Activated CD4-positive, alpha-beta T cell treated with anti-CD3 and anti-CD28 coated beads, Interleukin-2, Interleukin-4, amounts not matched to agents 100 ng/mL and 50 ng/mL, durations not matched to agents 16 hours and 8 hours (primary cell): ENCODE measurements at places on chromosomes 6 and 20.

- peak; percentile 70 for DNase-seq
Measured at GRCh38 chr6:26197933-26198721, 110.9 kb downstream of the HFE start.

- no peak for DNase-seq
Measured at GRCh38 chr20:53785320-53785719, 191.7 kb upstream of the ZNF217 start.

- DNase-seq: no peak
Measured at GRCh38 chr6:49506569-49507111, 6.9 kb downstream of the GLYATL3 start.

DNA sequence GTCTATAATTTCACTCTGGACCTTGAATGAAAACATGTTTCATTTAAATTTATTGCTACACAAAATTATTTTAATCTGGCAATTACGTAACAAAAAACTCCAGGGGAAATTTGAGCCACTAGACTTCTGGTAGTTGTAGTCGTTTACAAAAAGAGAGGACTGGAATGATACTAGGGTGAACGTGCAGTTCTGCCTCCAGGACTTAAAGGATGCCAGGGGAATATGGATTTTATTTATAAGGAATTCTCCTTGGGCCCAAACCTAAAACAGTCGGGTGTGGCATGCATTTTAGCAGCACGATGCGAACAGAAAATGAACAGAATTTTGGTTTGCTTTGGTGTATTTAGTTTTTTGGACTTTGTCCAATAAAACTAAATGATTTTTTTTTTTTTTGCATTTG, 76.9 kb downstream of the PRL start:
- no peak for DNase-seq

- peak; percentile 75 for DNase-seq
Measured at GRCh38 chr6:34810936-34811632, 19.2 kb downstream of the BLTP3A start.

GRCh38 chr6:129921169-129921817, 60.2 kb upstream of the TMEM244 start:
- no peak for DNase-seq

DNA sequence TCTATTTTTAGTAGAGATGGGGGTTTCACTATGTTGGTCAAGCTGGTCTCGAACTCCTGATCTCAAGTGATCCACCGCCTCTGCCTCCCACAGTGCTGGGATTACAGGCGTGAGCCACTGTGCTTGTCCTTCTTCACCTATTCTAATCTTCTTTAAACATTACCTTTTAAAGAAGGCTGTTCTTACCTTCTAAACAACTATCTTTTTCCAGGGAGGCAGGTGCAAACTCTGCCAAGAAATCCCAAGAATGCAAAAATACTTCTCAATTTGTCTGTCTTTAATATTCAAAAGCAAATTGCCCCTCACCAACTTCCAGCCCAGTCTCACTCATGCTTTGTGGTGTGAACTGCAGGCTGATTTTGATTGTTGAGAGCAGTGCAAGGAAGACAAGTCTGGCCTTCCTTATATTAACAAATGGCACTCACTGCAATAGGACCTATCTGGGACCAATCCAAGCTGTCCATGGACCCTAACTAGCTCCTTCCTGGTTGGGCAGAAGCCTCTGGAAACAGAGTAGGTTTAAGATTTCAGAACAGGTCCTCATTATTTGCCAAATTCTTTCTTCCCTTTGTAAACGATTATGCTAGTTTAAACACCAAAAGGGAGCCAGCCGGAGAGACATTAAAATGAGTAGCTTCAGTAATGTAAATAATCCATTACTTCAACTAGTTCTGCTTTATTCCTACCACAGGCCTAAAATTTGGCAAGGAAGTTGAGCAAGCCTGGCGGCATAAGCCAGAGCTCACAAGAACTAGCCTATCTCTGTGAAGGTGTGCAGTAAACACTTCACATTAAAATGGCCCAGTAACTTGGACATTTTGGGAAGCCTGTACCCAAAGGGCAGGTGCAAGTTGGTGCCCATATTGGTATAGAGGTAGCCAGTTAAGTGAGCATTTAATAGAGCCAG, 1.6 kb downstream of the SCAND1 start:
- DNase-seq: no peak
